ENCODE measurements at places on chromosomes 3 and 15.

DNA sequence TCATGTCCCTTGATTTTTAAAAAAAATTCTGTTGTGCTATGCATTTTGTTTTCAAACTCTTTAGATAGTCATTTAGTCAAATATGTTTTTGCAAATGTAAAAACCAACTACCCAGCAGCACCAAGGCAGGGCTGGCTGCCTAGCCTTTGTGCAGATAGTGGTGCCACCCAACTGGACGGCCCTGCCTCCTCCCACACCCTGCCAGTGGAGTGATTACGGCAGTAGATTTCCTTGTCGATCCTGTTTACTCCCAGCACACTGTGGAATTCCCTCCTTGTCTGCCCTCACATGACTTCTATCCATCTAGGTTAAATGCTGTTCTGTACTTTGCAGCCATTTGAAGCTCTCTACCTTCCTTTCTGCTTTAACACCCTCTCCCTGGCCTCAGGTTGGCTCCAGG, 79.4 kb upstream of the PLXNA1 start:
- DNase-seq: no peak

DNA sequence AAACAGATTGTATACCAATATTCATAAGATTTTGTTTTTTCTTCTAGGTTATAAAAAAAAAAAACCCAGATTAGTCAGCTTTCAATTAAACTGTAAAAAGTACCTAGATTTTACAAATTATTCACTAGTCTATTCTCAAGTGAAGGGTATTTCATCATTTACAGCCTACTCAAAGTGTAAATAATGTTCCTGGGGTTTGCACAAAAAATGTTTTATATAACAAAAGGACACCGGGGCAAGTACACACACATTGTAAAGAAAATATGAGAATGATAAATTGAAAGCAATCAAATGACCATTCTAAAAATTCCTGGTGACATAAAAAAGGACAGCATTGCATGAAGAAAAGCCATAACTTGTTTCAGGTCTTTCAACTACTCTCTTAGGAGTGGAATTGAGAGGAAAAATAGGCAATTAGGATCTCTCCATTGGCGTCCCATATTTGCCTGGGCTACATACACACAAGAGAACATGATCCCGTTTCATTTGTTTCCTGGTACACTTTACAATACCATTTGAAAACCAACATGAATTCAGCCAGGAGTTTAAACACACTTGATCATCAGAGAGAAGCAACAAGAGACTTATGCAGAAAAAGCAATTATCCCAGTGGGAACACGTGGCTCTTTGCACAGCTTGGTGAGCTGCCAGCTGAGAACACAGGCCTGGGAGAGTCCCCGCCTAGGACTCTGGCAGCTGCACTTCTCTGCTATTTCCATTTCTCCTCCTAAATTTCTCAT, 1039.2 kb downstream of the ROBO1 start:
- no peak for DNase-seq

GRCh38 chr3:111762537-111762936, 96.5 kb upstream of the PHLDB2 start:
- no peak for DNase-seq

DNA sequence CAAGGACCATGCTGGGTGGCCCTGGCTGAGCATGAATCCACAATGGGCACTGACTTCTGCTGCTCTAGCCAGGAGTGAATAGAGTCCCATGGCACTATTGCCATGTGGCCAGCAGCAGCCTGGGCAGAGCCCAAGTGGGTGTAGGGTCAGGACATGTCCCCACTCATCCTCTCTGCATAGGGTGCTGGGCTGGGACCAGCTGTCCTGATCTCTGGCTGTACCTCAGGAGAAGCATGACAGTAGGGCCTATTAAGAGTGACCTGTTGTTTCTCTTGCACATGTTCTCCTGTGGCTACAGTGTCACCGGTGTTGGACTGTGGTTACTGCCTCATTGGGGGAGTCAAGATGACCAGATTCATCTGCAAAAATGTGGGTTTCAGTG, 46.9 kb downstream of the DLEC1 start:
- no peak for DNase-seq

DNA sequence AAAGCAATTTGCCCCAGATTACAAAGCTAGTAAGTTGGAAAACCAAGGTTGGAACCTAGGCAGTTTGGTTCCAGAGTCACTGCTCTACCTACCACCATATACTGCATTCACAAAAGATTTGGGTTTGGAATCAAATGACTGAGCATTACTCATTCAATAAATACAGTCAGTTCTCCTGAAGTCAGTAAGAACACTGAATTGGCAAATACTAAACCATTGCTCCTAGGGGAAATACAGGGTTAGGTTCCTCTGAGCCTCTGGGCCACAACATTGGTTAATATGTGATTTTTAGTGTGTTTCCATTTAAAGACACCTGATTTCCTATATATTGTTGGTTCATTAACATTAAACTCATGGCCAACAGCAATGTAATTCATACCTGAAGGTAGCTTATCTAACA, 2.1 kb upstream of the EIF5A2 start:
- DNase-seq: no peak

DNA sequence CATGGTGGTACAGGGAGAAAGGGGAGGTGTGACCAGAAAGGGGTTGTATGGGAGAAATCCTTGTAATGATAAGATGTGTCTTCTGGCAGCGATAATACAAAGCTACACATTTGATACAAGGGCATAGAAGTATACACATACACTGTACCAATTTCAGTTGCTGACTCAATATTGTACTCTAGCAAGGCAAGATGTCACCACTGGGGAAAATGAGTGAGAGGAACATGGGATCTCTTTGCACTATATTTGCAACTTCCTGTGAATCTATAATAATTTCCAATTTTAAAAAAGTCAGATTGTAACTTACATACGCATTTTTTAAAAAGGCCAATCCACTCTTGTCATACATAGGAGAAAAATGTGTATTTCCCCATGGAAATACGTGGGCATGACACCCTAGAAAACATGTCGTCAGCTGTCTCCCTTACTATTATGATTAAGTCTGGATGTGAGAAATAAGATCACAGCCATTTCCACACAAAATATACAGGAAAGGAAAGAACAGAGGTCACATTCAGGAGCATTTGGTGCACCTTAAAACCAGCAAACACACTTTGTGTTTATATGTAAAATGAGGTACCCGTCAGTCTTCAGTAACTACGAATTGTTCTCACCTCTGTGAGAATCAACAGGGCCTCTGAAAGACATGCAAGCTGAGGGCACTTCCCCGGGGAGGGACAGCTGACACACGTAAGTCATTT, 22.9 kb downstream of the PRR23E start:
- no peak for DNase-seq

DNA sequence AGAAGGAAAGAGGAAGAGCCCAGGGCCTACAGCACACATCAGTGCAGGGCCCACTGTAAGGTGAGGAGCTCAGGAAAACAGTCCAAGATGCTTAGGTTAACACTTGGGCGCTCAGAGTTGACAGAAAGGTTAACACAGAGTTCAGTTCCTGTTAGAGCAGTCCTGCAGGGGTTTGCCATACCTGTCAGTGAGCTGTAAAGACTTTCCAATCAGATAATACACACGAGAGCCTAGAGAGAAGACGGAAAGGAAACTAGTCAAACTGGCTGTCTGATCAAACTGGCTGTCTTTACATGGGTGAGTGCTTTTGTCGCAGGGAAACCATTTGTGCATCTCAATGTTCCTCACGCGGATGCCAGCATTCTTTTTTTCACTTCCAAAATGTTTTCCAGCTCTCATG, 61.4 kb upstream of the ARHGEF26 start:
- no peak for DNase-seq

DNA sequence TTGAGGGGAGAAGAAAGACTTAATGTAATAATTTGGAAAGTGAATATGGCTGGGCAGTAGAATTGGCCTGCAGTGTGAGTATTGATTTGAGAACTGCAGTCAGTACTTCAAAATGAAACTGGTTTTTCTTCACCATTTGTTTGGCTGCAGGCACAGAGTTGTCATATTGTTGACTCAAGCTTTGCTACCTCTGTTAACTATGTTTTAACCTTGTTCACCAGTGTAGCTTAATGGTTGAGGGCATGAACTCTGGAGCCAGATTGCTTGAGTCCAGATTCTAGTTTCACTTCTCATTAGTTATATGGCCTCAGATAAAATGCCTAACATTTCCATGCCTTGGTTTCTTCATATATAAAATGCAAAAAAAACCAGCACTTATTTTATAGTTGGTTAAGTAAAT, 64.1 kb downstream of the CFAP44 start:
- DNase-seq: no peak

DNA sequence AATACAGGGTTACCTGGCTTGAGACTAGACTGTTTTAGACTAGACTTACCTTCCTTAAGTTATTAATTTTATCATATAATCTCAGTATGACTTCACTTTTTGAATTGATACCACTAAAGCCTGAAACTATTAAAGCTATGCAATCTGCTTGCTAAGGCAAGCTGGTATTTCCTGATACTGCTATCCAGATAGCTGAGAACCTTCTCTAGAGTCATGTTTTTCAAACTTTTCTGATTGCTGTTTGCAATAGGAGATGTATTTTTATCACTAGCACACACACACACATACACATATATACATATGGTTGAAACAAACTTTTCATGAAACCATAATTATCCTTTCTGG, 9.3 kb upstream of the MAGI1 start:
- DNase-seq: no peak

DNA sequence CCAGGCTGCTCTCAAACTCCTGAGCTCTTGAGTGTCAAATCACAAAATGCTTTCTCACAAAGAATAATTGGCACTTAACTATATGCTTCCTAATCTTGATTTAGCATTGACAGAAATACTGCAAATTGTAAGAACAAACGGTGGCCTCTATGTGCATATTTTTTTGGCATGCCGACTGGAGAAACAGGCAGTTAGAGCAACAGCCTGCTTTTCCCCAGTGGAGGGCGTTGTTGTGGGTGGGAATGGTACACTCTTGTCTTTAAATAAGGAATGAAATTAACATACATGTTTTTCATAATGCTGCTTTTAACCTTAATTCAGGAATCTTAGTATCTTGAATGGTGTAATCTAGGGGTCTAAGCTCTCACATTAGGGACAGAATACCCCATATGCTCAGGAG, 31.1 kb upstream of the SV2B start:
- no peak for DNase-seq

DNA sequence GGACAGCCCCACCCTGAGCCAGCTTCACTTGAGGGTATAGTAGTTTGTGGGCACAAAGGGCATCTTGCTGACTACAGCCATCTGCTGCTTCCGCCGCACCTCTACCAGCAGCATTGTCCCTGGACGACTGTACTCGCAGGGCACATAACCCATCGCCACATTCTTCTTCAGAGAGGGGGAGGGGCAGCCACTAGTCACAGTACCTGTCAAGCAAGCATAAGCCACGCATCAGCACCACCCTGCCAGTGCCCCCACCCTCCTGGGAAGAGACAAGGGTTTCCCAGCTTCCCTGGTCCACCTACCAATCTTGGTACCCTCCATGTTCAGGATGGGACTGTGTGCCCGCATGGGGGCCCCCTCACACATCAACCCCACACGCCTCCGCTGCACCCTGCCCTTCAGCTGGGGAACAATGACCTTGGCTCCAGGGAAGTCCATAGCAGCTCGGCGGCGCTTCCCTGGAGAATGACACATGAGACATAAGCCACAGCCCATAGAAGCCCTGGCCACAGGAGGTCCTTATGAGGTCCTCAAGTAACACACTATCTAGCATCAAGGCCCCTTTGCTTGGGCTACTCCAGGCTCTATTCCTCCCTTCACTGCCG, 4.7 kb downstream of the AMT start:
- no peak for DNase-seq

GRCh38 chr15:58517682-58518525, 86.1 kb downstream of the LIPC start:
- DNase-seq: no peak

GRCh38 chr3:135965129-135965505, 411 bp upstream of the PPP2R3A start:
- no peak for DNase-seq

GRCh38 chr3:72337480-72337855, 510.8 kb downstream of the SHQ1 start:
- DNase-seq: no peak

DNA sequence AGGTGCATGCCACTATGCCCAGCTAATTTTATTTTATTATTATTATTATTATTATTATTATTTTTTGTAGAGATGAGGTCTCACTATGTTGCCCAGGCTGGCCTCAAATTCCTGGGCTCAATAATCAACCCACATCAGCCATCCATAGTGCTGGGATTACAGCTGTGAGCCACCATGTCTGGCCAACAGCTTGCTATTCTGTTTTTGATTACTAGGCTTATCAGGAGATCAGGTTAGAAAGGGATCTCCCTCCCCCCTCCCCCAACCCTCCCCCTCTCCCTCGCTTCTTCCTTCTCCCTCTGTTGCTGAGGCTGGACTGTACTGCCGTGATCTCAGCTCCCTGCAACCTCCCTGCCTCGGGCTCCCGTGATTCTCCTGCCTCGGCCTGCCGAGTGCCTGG, 8.6 kb downstream of the CLN6 start:
- DNase-seq: no peak

DNA sequence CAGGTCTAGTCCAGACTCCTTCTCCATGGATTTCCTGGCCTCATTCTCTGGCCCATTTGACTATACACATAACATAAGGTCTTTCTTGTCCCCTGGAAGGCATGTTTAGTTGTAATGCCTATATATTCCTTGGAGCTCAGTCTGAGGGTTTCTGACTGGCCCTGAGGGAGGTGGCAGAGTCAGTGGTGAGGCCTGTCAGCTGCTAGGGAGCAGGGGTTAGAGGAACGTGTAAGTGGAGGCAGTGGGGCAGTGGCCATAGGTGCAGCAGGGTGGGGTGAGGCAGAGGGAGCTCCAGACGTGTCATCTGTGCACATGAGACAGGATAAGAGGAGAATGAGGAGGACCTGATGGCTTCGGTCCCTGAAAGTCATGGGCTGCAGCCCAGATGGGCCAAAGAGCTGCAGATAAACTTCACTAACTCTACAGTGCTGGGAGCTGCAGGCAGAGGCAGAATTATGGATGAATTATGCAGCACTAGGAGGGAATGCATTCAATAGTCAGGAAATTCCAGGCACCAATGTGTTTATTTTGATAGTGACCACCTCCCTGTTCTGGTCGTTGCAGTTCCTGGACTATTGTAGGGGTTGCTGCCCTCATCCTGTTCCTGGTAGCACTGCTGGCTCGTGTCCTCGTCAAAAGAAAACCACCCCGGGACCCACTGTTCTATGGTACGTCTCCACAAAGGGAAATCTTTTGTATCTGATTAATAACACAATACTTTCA, 4.9 kb downstream of the TM6SF1 start:
- no peak for DNase-seq

GRCh38 chr3:129311054-129311902, 32.6 kb downstream of the HMCES start:
- DNase-seq: no peak

GRCh38 chr15:99683000-99683670, 50.1 kb downstream of the LYSMD4 start:
- DNase-seq: no peak

DNA sequence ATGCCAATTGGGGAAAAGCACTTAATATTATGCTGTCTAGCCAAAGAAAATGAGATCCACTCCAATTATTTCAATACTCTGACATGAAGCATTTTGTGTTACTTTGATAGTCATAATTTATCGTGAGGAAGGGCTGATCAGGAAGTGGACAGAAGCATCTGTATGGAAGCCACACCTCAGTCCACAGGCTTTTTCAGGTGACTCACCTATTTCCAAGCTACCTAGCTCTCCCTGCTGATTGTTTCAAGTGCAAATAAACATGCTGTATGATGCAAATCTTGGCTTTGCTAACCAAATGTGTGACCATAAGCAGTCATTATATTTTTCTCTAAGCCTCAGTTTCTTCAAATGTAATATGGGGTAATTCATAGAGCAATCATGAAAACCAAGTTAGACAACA, 30.8 kb upstream of the CPB1 start:
- no peak for DNase-seq

- no peak for DNase-seq
Observed at GRCh38 chr3:194572143-194572789, 61.0 kb downstream of the TMEM44 start.

Measured in amygdala (tissue), 56 donors.